ENCODE measurements at places on chromosomes 13 and 19.
A peak's percentile ranks its signal among the peaks of the same experiment; 100 is the strongest.

DNA sequence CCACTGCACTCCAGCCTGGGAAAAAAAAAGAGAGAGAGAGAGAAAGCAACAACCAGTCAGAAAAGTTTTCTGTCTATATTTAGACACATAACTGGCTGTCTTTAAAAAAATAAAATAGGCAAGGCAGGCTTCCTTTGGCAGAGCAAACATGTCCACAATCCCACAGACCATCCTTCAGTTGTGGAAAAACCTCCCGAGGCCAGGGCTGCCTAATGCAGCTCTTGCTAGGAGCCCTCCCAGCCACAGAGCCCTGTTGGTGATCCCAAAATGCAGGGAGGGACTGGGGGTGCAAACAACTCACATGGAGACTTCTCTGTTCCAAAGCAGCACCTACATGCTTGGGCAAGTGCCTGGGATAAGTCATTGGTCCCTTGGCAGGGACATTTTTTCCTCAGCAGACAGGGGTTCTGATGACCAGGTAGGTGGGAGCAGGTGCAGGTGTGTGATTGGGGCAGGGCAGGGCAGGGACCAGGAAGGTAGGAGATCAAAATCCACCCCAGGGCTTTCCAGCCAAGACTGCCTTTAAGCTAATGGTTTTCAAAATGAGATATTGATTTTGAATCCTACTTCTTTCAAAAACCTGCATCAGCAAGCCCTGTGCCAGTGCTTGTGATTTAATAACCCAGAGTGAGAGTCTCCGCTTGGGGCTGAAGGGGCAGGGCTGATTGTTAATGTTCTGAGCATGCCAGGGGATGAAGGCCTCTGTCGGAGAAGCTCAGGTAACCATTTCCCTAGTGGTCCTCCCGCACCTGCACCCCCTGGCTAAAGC is 178.5 kb downstream of the USP12 start:
- DNase-seq, result no peak

GRCh38 chr13:70662231-70662940 is 554.1 kb upstream of the KLHL1 start:
- no peak for DNase-seq

GRCh38 chr13:80083853-80084676 is 256.9 kb downstream of the SPRY2 start:
- DNase-seq, result peak; percentile 64

GRCh38 chr13:113584870-113585671 is 518 bp downstream of the TFDP1 start:
- no peak for DNase-seq

- no peak for DNase-seq
These were observed 38.7 kb downstream of the BRCA2 start for GRCh38 chr13:32354040-32354439.

DNA sequence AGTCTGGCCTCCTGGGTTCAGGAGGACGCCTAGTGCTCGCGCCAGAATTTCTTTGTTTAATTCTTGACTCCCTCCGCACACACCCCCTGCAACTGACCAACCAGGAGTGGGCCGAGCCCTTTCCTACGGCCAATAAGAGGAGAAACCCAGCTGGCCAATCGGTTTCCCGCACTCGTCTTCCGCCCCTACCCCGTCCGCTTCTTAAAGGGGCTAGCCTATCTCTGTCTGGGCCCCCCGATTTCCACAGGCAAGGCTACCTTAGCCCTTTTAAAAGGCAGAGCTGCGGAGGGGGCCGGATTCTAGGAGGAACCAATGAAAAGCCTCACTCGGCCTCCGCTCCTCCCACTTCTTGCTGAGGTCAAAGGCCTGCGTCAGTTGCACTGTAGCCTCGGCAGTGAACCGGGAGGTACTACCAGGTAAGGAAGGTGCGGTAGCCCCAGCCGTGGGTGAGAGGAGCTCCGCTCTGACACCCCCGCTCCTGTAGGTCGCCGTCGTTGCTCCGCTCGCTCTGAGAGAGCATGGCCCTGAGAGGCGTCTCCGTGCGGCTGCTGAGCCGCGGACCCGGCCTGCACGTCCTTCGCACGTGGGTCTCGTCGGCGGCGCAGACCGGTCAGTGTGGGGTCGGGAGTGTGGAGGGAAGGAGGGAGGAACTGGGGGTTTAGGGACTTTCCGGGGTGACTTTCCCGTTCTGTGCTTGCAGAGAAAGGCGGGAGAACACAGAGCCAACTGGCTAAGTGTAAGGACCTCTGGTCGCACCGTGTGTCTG is at the start of gene GCDH:
GCDH (plus strand) TSS at position 374 of the 766 bp plus-strand sequence; CDS start at position 519, 145 bp downstream.
- peak; percentile 98 for DNase-seq

DNA sequence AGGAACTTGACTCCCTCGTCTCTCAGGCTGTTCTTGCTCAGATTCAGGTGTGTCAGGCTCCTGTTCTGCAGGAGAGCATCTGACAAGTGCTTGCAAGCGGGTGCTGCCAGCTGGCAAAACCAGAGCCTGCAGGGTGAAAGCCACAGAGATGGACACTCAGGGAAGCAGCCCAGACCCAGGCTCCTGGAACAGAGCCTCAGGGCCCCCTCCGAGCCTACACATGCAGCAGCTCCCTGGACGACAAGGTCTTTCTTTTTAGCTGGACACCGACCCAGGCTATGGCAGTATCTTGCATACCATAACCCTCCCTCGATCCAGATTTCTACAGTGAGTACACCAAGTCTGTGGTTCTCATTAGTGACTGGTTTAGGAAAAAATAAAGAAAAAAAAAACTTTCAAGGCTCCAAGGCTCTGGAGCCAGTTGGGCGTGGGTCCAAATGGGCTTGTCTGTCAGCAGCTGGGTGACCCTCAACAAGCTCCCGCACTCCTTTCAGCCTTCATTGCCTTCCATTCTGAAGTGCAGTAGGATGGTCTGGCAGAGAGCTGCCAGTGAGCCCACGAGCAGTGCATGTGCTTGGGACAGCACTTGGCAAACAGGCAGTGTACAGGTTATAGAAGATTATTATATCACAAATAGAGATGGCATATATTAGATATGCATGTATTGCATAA is 29.9 kb downstream of the NLRP13 start:
- no peak for DNase-seq

DNA sequence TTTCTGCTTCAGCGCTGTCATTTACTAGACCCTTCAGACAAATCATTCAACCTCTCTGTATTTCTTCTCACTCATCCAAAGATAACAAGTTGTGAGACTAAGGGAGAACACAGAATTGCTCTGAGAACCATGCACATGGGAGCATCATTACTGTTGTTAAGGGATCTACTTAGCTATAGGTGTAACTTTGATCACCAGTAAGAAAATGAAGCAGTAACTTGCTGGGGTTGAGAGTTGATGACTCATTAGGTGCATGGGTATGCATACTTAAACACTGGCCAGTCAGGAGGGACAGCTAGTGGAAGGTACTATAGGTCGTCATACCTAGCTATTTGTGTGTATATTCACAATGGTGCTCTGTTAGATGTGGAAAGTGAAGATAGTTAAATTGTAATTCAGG is 61.5 kb downstream of the B3GLCT start:
- DNase-seq, result no peak

DNA sequence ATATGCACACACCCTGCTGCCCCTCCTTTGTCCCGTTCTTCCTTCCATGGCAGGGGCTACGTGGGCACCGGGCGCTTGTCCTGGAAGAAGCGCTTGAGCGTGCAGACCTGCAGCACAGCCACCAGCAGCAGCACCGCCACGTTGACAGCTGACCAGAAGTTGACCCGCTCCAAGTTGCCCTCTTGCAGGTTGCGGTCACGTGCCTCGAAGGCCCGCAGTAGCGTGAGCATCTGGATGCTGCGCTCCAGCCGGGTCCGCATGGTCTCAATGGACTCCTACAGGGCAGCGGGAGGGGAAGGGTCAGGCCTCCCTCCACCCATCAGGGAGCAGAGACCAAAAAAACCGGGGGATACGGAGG is 3.1 kb downstream of the TMED1 start:
- DNase-seq, result no peak

DNA sequence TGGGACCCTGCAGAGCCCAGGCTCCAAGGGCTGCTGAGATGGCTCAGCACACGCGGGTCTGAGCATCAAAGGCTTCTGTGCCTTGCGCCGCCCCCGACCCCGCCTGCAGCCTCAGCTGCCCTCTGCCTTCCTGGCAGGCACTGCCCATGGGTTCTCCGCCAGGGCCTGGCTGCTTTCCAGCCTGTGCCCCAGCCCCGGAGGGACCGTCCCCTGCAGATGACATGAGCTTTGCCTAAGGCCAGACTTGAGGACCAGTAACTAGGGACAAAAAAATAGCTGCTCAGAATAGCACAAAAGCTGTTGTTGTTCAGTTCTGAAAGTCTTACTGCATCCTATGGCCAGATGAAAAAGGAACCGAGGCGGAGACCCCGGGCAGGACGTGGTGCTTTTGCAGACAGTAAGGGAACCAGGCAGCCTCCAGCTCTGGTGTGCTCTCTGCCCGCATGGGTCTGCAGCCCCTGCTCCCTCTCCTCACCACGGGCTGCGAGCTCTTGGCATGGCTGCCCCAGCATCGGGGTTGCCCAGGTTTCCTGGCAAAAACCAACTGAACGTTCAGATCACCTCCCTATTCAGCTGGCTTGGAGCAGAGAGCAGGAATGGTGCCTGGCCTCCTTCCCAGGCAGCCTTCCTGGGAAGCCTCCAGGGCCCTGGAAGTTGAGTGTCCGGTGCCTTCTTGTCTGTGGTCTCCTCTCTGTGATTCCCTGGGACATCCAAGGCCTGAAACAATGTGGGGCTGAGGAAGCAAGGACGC is 12.5 kb upstream of the CFAP97D2 start:
- no peak for DNase-seq

- no peak for DNase-seq
These were observed 364.2 kb downstream of the KLF5 start for GRCh38 chr13:73422973-73423372.

- DNase-seq, result peak; percentile 59
These were observed 57.9 kb downstream of the RXFP2 start for GRCh38 chr13:31797154-31797775.

DNA sequence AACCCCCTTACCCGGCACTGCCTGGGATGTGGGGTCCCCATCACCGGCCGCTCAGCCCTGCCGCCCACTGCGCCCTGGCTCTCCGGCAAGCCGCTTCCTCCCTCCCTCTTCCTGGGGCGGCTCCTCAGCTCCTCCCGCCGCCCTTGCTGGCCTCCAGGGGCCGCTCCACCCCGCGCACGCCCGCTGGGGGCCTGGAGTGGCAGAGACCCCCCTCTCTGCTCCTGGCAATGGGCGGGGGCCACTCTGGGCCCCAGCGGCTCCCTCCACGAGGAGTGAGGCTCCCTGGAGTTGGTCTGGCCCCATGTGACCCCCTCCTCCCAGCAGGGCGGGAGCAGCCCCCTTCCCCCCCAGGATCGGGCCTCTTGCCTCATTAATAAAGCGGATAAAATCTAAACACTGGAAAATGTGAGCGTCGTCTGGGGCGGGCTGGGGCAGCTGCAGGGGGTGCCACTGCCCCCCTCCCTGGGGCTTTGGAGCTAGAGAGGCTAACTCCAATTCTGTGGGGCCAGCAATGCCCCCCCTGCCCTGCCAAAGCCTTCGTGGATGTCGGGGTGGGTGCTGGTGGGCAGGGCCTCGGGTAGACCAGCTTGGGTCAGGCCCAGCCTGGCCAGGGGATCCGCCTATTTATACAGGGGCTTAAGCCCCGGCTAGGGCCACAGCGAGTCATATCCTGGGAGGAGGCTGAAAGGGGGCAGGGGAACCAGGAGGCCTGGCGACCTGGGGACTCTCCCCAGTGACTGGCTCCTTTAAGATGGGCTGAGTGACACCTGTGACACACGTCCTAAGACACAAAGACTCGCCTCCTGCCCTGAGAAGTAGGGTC is at the start of gene PTGER1:
PTGER1 (minus strand) TSS at position 104 of the 823 bp plus-strand sequence. CDS start 1,034 bp downstream, outside the sequence.
- no peak for DNase-seq

DNA sequence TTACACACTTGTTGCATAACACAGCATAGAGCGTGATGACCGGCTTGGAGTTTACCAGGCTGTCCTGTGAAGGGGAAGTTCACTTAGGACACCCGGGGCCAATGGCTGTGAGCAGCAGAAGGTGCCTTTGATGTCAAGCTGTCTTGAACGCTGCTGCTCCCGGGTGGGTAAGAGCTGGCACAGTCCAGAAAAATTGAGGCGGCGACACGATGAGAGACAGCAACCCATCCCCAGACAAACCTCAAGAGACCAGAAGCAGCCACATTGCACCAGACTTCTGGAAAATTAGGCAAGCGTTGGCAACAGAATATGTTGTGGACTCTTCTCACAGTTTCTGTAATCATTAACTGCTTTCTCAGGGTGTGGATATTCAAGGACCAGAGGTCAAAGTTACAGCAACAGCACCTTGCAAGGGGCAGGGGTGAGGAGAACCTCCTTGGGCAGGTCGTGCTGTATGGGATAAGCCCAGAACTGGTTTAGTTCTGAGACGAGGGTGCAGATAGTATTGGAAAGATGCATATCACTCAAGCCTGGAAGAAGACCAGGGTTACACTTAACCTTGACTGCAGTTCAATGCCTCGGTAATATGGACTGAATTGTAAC is 10.1 kb downstream of the NFILZ start:
- no peak for DNase-seq

DNA sequence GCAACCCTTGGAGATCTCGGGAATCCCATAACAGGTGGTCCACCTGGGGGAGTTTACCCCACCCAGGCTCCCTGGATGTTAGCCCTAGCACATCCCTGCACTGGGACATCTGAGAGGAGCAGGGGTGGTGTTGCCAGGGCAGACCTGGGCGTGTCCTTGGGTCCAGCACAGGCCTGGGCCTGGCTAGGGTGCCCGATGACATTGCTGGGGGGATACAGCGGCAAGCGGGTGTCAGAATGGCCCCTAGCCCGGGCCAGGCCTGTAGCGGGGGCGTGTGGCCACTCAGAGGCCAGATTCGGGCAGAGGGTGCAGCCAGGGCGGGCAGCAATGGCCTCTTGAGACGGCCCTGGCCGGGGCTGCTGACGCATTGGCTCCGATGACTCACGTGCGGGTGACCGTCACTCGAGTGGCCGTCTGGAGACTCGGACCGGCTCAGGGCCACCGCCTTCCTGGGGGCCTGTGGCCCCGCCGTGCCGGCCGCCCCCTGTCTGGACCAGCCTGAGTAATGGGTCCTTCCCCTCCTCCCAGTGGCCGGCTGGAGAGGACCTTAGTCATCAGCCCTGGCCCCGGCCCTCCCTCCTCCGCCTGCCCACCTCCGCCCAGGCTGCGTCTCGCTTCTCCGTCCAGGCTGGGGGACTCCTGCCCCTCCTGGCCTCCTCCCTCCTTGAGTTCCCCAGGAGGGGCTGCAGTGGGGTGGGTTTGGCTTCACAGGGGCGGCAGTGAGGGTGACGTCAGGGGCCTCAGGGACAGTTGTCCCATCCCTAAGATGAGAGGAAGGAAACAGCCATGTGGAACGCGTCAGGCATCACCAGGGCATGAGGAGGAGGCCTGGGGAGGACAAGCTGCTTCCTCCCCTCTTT is 23.2 kb upstream of the CRTC1 start:
- DNase-seq, result no peak

DNA sequence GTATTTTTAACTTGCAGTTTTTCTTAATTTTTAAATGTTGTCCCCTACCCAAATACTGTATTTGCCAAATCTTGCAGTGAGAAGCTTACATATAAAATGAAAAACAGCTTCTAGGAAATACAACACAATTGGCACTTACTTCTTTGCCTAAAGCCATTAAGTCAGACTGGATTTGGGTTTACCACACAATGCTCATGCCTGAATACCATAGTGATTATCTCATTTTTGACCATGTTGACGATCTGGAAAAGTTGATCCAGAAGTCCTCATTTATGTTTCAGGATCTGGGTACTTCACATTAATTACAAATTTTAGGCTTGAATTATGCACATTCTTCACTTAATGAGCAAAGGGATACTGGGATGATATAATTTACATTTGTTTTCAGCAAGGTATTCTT is 2.4 kb downstream of the RNF6 start:
- DNase-seq, result no peak

Data from SK-MEL-5 (cell line).